ENCODE measurements at places on chromosomes 11 and 22.

GRCh38 chr11:116209255-116209654 lies 563.5 kb downstream of the BUD13 start:
- DNase-seq = no peak

DNA sequence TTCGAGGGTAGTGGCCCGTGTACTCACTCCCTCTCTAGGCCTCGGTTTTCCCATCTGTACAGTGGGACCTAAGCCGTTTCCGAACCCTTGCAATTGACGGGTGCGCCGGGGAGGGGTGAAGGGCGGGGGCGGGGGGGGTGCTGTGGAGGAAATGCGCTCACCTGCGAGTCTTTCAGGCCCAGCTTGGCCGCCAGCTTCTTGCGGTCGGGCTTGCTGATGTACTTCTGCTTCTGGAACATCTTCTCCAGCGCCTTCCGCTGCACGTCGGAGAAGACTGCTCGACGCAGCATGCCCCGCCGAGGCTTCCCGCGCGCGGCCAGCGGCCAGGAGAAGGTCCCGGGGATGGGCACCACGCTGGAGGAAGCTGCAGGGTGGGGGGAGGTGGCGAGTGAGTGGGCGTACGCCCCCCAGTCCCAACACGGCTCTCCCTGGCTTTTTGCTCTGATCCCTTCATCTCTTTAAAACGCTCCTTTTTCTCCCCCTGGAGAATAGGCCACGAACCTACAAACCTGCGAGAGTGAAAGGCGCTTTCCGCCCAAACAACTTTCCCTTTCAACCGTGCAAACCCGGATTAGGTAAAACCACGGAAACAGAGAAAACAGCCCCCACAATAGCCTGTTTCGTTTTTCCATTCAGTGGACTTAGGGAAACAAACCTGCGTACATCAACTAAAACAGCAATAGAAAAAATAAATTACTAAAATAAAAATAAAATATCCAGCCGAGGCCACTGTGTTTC lies 3.2 kb downstream of the DBX1 start:
- no peak for DNase-seq

- DNase-seq = no peak
Observed at GRCh38 chr11:69419662-69420395, 61.6 kb upstream of the LINC01488 start.

DNA sequence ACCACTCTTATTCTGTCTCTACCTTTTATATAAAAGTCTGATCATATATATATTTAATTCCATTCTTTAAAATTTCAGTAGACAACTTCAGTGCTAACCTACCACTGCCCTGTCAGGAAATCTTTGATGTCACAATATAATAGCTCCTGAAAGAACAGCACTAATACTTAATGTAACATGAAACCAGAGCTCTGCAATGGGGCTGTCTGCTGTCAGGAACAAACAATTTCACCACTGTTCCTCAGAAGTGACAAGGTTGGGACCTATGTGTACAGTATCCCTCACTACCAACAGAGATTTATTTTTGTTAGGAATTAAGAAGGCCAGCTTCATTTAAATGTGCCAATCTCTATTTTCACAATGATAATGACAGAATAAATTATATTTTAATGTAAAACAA lies 165.5 kb upstream of the C11orf58 start:
- no peak for DNase-seq

DNA sequence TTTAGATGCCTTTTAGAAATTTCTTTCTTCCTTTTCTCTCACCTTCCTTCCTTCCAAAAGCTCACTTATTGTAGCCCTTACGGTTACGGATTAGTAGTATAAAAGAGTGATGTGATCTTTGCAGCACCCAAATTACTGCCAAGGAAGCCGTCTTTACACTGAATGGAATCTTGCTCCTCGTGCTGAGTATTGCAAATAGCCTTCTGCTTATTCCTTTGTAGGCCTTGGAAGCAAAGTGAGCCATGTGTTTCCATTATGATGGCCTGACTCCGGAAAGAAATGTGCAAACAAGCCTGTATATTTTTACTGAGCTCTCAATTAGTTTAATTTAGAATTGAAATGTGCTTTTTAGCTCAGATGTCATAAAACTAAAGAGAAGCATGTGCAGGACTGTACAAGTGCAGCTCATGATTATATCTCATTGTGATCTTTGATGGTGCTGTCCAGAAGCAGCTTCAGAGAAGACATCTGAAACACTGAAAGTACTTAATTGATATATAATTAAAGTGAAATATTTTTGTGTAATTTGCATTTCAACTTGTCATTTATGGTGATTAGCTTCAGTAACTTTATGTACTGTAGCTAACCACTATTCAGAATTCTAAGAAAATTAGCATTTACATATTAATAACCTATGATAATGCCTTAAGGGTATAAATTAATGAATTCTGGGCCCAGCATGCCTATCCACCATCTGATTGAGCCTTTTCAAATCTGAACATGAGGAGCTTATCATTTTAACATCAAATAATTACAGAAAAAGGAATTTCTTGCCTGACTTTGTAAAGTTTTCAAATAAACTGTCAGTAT lies 129.3 kb downstream of the GRIA4 start:
- no peak for DNase-seq

DNA sequence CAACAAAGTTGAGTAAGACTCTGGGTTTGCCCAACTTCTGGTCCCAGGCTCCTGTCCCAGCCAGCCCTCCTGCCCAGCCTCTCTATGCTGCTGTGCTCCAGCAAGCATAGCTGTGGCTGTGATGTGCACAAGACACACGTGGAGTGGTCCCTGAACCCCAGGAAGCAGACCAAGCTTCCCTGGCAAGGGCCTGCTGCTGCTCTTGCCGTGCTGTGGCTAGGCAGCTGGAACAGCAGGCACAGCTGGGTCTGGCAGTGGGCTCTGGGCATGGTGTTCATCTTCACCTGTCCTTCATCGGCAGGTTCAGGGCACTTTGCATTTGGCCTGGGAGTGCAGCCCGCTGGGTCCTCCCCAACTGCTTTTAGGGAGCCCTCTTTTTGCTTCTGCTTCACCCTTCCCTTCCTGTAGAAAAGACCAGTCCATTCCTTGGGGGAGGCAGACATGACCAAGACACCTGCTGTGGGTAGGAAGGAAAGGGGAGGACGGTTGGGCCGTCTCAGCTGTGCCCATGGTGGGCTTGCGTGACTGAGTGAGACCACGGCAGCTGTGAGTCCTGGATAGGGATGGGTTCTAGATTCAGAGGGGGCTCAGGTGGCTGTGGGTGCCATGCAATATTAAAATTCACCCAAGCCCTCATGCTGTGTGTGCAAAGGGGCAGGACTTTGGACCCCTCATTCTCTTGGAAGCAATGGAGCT lies 26.1 kb upstream of the ETS1 start:
- DNase-seq = no peak

- no peak for DNase-seq
Observed at GRCh38 chr11:21371044-21371443, 701.7 kb downstream of the NELL1 start.

DNA sequence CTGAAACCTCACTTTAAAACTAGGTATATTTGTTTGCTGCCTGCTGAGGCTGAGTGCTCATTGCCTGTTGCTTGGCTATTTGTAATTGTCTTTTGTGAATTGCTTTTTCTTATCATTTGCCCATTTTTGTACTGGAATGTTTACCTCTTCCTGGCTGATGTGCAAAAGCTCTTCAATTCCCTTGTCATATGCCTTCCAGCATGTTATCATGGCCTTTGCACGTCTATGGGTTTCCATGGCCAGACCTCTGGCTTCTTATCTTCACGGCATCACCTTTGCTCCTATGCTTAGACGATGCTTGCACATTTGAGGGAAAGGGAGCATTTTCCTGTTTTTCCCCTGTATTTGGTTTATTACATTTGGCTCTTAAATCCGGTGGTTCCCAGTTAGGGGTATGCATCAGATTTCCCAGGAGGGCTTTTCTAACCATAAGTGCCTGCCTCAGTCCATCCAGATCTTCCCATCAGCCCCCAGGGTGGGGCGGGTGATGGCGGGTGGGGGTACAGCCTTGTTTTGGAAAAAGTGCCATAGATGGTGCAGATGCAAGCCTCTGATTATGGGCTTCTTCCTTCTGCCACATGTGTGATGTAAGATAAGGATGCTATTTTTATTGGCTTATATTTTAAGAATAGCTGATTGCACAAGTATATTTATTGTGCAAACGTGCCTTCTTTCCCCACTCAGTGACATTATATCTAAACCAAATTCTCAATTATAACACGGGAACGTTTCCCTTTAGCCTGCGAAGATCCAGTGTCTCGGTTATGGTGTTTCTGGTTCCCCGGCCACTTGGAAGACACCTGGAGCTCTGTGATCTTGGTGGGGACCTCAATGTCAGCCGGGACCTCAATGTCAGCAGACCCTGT lies 70.6 kb upstream of the SEPTIN5 start:
- DNase-seq = no peak

DNA sequence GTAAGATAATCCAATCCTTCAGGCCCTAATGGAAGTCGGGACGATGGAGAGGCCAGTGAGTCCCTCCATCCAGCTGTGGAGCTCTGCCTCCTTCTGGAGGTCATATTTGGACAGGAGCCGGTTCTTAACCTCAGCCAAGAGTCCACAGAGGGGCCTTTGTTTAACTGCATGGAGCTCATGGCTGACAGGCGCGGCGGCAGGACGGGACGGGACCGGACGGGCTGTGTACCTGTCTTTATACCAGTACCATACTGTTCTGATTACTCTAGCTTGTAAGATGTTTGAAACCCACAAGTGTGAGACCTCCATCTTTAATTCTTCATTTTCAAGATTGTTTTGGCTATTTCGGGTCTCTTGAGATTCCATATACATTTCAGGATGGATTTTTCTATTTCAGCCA lies 20.2 kb upstream of the SPATA19 start:
- no peak for DNase-seq

DNA sequence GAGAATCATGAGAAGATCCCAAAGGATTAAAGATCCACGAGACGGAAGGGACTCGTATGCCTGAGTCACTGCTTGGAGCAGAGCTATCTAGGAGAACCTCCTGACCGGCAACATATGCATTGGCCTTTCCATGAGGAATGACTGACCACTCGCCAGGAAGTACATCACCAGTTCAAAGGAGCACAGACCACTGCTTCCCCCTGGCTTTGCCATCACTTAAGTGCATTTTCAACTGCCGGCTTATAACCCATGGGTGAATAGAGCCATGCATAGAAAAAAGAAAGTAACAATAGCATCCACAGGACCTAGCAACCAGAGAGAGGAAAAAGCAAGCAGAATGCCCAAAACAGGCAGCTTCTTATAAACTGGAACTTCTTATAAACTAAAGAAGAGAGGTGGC lies 98.3 kb upstream of the ZC3H12C start:
- DNase-seq = no peak

GRCh38 chr11:46295312-46296058 lies 18.0 kb downstream of the CREB3L1 start:
- peak; percentile 43 for DNase-seq

GRCh38 chr11:61742391-61742790 lies 10.0 kb upstream of the MYRF start:
- no peak for DNase-seq

DNA sequence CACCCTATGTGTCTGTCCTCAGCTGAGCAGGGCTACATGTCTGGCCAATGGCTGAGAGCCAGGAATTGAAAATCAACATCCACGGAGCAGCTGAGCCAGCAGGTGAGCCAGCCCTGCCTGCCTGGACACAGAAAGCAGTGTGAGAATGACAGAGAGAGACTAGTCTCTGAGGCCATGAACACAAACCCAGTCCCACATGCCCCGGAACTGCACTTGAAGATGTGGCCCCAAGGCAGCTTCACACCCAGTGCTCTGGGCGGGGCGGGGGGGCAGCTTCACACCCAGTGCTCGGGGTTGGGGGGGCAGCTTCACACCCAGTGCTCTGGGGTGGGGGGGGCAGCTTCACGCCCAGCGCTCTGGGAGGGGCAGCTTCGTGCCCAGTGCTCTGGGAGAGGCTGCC lies 37.6 kb downstream of the TRMU start:
- DNase-seq = no peak

GRCh38 chr11:102292933-102293332 lies 24.4 kb upstream of the BIRC3 start:
- DNase-seq = no peak

DNA sequence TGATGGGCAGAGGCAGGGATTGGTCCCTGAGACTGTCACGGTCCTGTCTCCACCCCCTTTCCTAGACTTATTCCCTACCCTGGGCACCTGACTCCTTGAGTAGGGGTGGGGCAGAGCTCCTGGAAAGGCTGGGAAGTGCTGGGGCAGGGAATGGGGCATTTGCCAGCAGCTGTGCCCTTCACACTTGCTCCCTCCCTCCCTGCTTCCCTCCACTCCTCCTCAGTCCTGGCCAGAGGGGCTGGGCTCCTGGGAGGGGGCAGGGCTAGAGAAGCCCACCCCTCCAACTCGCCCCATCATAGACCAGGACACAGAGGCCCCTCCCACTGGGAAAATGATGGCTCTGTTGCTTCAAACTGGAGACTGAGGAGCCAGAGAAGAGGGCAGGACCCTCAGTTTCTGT lies 11.6 kb downstream of the SCN2B start:
- no peak for DNase-seq

GRCh38 chr22:17921871-17922821 lies 102.2 kb downstream of the MICAL3 start:
- no peak for DNase-seq

DNA sequence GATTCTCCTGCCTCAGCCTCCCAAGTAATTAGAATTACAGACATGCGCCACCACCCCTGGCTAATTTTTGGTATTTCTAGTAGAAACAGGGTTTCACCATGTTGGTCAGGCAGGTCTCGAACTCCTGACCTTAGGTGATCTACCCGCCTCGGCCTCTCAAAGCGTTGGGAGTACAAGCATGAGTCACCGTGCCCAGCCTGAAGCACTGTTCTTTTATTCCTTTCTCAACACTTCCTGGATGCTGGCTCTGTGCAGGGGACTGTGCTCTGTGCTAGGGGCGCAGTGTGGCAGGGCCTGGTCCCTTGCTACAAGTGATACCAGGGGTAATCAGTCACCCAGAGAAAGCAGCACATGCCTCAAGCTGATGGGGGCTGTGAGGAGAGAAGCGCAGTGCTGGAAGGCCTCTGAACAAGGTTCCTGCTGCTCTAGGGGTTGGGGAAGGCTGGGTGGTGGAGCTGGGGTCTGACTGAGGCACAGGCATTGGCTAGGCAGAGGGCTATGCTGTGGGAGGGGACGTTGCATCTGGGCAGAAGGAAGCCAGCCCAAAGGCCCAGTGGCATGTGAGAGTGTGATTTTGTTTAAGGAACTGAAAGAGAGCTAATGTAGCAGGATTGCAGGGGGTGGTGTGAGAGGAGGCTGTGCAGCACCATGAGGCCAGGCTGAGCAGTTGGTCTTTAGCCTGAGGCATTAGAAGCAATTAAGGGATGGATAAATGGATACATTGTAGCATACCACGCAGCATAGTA lies 42.5 kb downstream of the CABIN1 start:
- no peak for DNase-seq

DNA sequence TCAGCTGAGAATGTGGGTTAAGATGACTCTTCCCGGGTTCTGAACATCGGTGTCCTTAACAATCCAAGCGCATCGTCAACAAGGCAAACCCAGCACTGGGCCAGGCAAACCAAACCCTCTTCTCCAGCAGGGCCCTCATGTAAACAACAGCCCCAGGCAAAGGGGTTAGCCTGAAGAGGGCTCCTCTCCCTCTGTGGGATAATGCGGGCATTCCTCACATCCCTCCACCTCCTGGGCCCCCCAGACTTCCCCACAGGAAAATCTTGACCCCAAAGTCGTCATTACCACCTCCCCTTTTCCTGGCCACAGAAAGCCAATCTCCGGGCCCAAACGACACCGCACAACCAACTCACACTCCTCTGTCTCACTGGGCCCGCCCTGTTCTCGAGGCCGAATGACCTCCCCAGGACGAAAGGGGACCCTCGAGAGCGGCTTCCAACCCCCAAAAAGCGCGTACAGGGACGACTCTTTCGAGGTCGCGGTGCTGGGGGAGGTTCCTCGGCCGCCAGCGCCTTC lies 566 bp downstream of the DDB1 start:
- DNase-seq = no peak

GRCh38 chr22:43274595-43275240 lies 68.5 kb downstream of the SCUBE1 start:
- no peak for DNase-seq

GRCh38 chr11:121723246-121723741 lies 270.5 kb upstream of the SORL1-AS1 start:
- DNase-seq = peak; percentile 28
